SJCRH30 (cell line): ENCODE measurements at places on chromosomes 13 and 19. TPM values are rescaled to one million over a fixed set of nuclear protein-coding genes. Genes with fewer than 3 reads are reported as not detected.

DNA sequence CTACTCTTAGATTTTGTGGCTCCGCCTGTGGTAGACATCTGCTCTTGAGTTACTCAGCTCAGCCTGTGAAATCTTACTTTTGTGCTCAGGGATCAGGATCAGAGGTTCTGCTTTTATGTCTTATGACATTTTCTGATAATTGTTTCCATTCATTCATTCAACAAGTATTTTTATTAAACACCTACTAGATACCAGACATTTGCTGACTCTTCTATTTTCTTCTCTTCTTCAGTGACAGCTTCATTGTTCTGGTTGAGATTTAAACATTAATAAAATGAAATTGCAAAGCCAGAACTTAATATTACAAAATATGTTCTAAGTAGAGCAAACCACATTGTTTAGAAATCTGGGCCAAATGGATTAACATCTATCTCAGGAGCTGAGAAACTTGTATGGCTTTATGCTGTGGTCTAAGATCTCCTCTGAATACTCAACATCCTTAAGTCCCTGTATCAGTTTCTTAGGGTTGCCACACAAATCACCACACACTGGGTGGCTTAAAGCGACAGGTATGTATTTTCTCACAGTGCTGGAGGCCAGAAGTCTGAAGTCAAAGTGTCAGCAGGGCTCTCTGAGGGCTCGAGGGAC lies 15.8 kb upstream of the MICU2 start:
- H3K27me3 ChIP-seq: no peaks in the 10 kb centered on the region
- no peaks in the 10 kb centered on the region for H3K36me3 ChIP-seq
- no peak overlapping the region for H3K4me3 ChIP-seq
- peaks cover 4% of the 10 kb centered on the region; the same call in 1 of the 2 replicates for H3K4me1 ChIP-seq

- no peaks in the 10 kb centered on the region for H3K27me3 ChIP-seq
- no peak for DNase-seq
- no peaks in the 10 kb centered on the region for H3K36me3 ChIP-seq
- no peak overlapping the region for H3K4me3 ChIP-seq
These were observed 14.9 kb downstream of the ZIC5 start for GRCh38 chr13:99956473-99957349.

GRCh38 chr19:53432088-53432661 lies 391 bp downstream of the ZNF761 start:
- peak overlapping the region; percentile 80 for H3K4me3 ChIP-seq
- peak overlapping the region; percentile 61 for H3K27ac ChIP-seq
- DNase-seq: peak; percentile 26
- H3K4me1 ChIP-seq: no peaks in the 10 kb centered on the region

- H3K36me3 ChIP-seq: no peaks in the 10 kb centered on the region
- no peak overlapping the region for H3K27ac ChIP-seq
- no peaks in the 10 kb centered on the region for H3K27me3 ChIP-seq
- no peak for DNase-seq
- no peaks in the 10 kb centered on the region; the same call in 1 of the 2 replicates for H3K4me1 ChIP-seq
These were observed 11.0 kb downstream of the GAS6 start for GRCh38 chr13:113852536-113853517.

DNA sequence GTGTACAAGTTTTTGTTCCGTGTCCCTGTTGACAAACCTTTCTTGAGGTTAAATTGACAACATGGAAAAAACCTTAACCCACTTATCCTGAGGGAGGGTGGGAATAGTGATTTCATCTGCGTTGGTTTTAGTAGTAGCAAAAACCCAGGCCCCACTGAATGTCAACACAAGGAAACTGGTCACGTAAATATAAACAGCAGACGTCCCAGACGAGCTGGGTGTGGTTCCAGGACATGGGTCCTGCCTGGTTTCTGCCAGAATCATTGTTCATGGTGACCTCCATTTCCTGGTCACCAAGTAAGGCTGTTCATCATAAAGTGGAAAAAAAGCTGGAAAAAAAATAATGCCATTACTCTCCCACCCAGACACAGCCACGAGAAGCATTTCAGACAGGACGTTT lies 16.9 kb upstream of the F2RL3 start:
- H3K4me1 ChIP-seq: no peaks in the 10 kb centered on the region
- H3K27me3 ChIP-seq: no peaks in the 10 kb centered on the region
- H3K36me3 ChIP-seq: peaks cover 40% of the 10 kb centered on the region
- DNase-seq: no peak

DNA sequence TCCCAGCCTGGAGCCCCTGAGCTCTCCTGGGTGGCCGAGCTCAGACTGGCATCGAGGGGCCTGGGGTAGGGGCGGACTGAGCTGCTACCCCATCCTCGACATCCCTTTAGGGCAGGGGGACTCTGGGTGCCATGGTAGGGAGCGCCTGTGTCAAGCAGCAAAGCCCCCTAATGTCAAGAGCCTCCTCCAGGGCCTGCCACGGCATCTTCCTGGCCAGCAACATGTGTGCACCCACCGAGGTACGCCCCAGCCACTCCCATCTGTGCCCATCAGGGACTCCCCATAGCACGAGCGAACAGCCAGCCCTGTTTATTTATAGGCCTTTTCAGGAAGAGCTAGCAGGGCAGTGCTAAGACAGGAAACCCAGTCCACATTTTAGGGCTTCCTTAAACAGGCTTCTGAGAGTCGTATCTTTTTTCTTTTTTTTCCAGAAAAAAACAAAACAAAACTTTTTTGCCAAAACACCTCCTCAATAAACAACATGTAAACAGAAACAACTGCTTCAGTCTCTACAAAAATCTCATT lies 14.3 kb downstream of the LRP3 start:
- no peak overlapping the region for H3K4me3 ChIP-seq
- no peaks in the 10 kb centered on the region for H3K4me1 ChIP-seq
- H3K27ac ChIP-seq: no peak overlapping the region
- H3K36me3 ChIP-seq: peaks cover 15% of the 10 kb centered on the region; the same call in 1 of the 2 replicates

DNA sequence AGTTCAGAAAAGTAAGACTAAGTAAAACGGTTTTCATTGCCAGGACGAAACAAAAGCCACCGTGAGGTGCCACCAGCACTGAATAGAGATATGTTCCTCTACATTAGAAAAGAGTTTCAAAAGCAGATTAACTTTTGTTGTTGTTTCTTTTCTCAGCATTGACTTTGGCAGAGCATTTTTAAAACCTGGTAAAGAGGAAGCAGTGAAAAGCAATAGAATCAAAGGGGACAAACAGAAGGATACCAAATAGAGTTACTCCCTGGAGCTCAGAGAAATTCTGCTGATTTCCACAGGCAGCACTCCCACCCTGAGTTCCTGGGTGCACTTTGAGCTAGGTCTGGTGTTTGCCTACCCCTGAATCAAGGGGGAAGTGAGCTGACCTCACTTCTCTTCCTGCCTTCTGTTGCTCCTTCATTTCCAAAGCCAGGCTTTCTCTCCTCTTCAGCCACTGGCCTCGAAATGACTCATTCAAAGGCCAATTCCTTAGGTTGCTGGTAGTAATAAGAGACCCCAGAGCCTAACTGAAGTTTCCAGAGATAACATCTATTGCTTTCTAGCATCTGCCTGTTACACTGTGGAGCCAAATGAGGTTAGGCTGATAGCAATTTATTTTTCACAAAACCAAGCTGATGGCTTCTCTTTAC lies 11.3 kb upstream of the ERICH6B start:
- H3K27me3 ChIP-seq: no peaks in the 10 kb centered on the region
- H3K4me3 ChIP-seq: no peak overlapping the region
- no peaks in the 10 kb centered on the region for H3K36me3 ChIP-seq

DNA sequence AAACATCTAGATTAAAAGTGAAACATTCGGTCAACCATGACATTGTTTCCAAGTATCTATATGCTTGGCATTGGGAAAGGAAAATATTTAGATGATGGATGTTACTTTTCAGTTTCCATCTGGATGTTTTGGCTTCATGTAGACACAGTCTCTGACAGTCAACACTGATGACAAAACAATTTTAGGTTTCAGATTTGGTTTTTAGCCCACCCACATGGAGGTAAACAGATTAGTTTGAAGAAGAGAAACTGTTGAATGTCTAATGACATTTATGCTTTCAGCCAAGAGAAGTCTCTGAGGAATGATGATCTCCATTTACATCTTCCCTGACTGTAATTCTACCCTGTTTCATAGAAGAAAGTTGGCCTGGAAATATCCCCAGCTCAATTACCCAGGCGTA lies 379.1 kb downstream of the SLITRK6 start:
- H3K27me3 ChIP-seq: no peaks in the 10 kb centered on the region
- H3K4me1 ChIP-seq: no peaks in the 10 kb centered on the region
- H3K27ac ChIP-seq: no peak overlapping the region
- H3K4me3 ChIP-seq: no peak overlapping the region
- DNase-seq: no peak

DNA sequence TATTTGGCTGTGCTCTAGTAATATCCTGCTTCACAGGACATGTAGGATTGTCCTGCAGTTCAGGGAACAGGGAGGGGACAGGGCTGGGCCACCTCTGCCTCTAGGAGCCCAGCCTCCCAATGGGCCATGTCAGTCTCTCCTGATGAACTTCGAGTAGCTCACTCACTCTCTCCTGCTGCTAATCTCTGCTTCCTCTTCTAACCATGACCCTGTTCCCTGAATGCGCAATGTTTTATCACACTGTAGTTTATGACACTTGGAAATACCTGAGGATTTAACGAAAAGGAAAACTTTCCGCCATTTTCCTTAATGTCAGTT lies 9.2 kb downstream of the PARP4 start:
- no peaks in the 10 kb centered on the region for H3K27me3 ChIP-seq
- DNase-seq: no peak
- H3K27ac ChIP-seq: no peak overlapping the region

- no peaks in the 10 kb centered on the region for H3K27me3 ChIP-seq
- no peaks in the 10 kb centered on the region for H3K4me1 ChIP-seq
These were observed 1.1 kb downstream of the SOX1 start for GRCh38 chr13:112067871-112068539.

- H3K4me1 ChIP-seq: no peaks in the 10 kb centered on the region; the same call in 1 of the 2 replicates
- no peak overlapping the region for H3K4me3 ChIP-seq
- H3K27me3 ChIP-seq: no peaks in the 10 kb centered on the region
These were observed 107.6 kb downstream of the SLC25A15 start for GRCh38 chr13:40897053-40897452.

DNA sequence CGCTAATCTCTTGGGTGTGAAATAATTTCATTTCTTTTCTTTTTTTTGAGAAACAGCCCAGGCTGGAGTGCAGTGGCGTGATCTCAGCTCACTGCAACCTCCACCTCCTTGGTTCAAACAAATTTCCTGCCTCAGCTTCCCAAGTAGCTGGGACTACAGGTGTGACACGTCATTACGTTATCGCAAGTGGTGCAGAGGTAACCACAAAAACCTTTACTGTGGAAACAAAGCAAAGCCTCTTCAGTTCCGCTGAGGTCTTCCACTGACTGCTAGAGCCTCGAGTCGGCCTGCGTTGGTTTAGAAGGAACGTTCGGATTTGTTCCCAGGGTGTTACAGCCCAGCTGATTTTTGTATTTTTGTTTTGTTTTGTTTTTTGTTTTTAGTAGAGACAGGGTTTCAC lies 2.0 kb upstream of the ZNF784 start:
- H3K4me1 ChIP-seq: no peaks in the 10 kb centered on the region
- no peak for DNase-seq
- no peaks in the 10 kb centered on the region for H3K36me3 ChIP-seq
- H3K4me3 ChIP-seq: no peak overlapping the region

The TMEM205 gene
- 38.8 and 39.5 TPM in 2 replicates for total RNA-seq

The CGB3 gene
- total RNA-seq: not detected in 2 replicates
